ENCODE measurements at places on chromosomes 7 and 10.

DNA sequence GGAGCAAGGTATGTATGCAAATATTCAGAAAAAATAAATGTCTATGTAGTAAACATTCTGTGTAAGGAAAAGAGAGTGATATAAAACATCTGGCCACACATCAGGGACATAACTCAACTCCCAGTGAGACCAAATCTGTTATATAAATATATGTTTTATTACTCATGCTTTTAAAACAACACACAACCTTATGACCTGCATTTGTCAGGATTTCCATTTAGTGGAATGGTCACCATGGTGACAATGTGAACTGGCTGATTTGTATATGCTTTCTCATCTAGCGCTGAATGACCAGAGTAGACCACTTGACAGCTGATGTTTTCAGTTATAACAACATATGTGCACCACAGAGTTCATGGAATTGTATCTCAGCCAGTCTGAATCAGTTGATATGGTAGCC, 551.7 kb downstream of the HTR7 start:
- no peak for DNase-seq

DNA sequence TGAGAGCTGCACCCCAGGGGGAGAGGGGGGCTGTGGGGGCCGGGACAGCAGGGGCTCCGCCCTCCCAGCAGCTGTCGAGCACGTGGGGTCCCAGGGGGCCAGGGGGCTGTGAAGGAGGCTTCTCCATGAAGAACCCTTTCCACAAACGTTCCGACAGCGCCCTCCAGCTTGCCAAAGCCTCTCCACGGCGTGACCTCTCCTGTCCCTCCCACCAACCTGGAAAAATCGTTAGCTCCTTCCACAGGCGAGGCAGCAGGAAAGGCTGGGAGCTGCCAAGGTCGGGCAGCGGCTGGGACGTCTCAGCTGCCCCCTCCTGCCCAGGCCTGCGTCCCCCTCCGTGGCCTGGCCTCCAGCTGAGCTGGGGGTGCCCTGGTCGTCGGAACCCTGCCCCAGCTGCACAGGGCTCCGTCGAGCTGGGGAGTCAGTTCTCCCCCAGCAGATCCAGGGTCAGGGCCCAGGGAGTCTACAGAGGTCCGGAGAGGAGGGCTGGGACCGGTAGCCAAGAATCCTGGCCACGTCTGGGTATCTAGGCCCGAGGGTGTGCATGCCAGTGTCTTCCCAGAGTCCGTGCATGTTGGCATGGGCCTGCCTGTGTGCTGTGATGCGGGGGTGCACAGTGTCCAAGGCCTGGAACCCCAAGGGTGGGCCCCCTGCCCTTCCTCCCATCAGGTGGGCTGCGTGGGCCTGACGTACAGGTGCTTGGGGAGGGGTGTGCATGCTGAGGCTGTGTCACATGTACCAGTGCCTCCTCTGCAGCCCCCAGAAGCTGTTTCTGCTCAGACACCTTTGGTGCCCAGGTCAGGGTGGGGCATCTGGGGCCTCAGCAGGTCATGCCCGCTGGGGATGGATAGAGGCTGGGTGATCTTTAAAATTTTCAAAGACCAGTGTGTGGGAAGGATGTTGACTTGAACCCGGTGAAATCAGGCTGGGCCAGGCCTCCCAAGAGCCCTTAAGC, 66.5 kb downstream of the UNCX start:
- DNase-seq = no peak

GRCh38 chr10:4075443-4075842, 290.4 kb upstream of the KLF6 start:
- no peak for DNase-seq

DNA sequence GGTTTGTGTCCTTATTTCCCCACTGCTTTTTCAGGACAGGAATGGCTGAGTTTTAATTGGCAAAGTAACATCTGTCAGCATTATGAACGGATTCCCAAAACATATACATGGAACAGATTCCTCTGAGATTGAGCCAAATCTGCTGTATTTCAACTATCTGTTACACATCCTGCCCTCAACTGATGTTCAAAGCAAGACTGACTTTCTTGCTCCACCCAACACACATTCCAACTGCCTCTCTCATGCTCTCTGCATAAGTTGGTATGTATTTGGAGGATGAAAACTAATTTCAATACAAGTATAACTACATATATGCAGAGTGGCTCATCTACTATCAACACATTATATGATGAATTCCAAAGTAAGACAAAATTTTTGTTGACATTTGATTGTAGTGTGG, 342.2 kb downstream of the GATA3 start:
- DNase-seq = no peak
